ENCODE measurements at places on chromosomes 7 and 10.

GRCh38 chr10:287814-288213 is 152.6 kb downstream of the ZMYND11 start:
- no peak for DNase-seq

DNA sequence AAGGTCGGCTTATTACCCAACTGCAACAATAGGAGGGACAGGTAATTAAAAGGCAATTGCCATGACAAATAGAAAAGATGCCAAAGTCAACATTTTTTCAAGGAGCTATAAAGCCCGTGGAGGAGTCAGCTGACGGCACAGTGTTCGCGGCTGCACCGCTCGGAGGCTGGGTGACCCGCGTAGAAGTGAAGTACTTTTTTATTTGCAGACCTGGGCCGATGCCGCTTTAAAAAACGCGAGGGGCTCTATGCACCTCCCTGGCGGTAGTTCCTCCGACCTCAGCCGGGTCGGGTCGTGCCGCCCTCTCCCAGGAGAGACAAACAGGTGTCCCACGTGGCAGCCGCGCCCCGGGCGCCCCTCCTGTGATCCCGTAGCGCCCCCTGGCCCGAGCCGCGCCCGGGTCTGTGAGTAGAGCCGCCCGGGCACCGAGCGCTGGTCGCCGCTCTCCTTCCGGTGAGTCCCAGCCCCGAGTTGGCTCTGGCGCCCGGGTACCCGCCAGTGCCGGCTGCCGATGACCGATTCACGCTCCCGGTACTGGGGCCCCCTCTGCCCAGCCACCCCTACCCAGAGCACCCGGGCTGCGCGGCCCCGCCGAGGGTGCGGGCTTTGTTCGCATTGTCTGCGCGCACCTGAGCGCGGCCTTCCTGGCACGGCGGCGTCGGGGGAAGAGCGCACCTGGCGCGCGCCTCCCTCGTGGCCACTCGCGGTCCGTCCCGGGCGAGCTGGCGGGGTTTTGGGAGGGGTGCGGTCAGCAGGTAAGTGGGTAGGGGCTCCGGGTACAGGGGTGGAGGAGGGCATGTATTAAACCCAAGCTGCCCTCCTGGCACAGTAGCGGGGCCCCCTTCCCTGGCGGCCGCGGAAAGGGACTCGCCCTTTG is at the start of gene VWA2:
Gene VWA2 (plus strand): TSS at position 138 of the 877 bp plus-strand sequence. CDS start 9,460 bp downstream, outside the sequence.
- DNase-seq = no peak

GRCh38 chr10:3850999-3851937 is 66.3 kb upstream of the KLF6 start:
- no peak for DNase-seq

GRCh38 chr10:30986053-30986555 is 45.6 kb downstream of the ZNF438 start:
- no peak for DNase-seq

- no peak for DNase-seq
Measured at GRCh38 chr7:36949711-36950600, 225.7 kb upstream of the AOAH start.

DNA sequence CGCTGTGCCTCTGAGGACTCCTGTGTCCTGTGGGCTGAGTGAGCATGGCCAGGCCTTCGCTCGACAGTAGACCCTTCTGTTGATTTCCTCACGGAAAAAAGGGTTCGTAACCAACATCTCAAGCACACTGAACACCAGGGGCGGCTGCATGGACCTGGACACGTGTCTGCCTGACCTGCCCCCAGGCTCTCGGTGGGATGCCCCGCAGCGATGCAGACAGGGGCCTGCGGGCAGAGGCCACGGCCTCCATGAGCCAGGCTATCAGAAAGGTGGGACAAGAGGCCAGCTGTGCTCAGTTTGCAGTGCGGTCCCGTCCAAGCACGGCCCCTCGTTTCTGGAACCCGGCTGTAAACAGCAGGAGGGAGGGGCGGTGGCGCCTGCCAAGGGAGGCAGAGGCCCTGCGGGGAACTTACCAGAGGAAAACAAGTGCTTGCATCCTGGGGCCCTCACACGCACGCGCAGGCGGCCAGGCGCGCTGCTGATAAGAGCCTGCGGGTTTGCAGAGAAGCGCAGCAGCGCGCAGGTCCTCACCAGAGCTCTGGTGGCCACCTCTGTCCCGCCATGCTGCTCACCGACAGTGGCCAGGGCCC is 10.6 kb downstream of the GPR146 start:
- peak; percentile 62 for DNase-seq

DNA sequence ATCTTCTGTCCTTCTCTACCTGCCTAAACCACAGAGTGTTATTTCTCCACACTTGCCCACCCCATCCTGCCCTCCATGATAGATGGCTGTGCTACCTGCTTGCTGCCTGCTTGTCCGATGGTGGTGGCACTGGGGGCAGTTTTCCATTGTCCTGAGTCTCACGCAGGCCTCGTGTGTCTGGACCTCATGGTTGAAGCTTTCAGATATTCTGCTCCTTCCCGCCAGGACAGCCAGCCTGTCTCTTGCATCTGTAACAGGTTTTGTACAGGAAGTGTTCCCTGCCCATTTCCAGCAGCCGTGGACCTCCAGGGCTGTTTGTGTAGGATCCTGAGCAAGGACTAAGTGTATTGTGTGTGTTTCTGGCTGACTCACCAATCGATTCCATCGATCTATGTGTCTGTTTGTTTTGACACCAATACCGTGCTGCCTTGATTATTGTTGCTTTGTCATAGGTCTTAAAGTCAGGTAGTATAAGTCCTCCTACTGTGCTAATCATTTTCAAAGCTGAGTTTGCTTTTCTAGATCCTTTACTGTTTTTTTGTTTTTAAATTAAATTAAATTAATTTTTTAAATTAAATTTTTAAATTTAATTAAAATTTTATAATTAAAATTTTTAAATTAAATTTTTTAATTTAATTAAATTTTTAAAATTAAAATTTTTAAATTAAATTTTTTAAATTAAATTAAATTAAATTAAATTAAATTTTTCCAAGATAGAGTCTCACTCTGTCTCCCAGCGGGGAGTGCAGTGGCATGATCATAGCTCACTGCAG is 8.5 kb downstream of the IL15RA start:
- DNase-seq = no peak

GRCh38 chr7:68276725-68277124 is 1280.1 kb downstream of the TYW1 start:
- DNase-seq = no peak

DNA sequence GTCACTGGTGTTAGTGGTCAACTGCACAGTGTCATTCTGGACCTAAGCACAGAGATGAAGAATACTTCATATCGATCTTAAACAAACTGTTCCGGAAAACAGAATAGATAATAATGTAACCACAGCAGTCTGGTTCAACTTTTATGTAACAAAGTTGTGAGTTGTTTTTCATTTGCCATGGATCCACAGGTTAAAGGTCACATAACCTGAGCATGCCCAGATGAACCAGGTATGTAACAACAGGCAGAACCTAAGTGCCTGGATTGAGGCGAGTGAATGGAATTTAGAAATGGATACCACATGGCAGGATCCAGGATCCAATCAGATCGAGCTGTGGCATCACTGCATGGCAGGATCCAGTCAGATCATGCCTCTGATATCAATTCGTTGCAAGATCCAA is 87.1 kb downstream of the CLEC2L start:
- DNase-seq = no peak

DNA sequence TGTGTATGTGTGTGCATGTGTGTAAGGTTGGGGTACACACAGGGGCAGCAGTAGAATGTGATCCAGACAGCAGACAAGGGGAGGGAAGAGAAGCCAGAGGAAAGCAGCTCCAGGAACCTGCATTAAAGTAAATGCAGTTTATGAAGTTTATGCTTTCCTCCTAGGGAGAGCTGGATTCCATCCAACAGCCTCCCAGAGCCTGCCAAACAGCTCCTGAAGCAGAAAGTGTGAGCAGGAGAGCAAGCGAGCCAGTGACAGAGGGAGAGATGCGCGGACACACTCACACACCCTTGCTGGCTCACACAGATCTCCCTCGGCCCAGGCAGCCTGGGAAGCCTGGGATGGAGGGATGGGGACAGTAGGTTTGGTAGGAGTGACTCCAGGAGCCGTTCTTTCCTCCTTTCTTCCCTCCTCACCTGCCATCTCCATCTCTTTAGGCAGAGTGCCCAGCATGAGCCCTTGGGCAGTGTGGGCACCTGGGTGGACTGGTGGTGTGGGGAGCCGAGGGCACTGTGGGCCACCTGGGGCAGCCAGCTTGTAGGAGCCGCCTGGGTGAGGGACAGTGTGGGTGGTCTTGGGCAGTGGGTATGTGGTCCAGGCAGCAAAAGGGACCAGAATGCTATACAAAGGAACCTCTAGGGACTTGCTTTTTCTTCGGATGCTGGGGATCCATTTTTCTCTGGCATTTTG is 46.1 kb downstream of the PAX2 start:
- no peak for DNase-seq

GRCh38 chr7:102891693-102892261 is 21.0 kb upstream of the LRRC17 start:
- peak; percentile 32 for DNase-seq

GRCh38 chr7:1884583-1885350 is 214.7 kb downstream of the ELFN1 start:
- no peak for DNase-seq
